ENCODE measurements at places on chromosomes 2 and 18.

DNA sequence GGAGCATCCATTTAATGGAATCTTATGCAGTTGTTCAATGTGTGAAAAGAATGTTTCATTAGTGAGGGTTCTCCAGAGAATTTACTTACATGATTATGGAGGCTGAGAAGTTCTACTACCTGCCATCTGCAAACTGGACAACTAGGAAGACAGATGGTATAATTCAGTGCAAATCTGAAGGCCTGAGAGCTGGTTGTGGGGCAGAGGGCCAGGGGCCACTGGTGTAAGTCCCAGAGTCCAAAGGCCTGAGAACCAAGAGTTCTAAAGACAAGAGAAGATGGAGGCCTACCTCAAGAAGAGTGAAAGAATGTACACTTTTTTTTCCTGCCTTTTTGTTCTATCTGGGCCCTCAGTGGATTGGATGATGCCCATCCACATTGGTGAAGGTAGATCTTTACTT, 114.8 kb downstream of the DDX1 start:
- DNase-seq, result no peak

DNA sequence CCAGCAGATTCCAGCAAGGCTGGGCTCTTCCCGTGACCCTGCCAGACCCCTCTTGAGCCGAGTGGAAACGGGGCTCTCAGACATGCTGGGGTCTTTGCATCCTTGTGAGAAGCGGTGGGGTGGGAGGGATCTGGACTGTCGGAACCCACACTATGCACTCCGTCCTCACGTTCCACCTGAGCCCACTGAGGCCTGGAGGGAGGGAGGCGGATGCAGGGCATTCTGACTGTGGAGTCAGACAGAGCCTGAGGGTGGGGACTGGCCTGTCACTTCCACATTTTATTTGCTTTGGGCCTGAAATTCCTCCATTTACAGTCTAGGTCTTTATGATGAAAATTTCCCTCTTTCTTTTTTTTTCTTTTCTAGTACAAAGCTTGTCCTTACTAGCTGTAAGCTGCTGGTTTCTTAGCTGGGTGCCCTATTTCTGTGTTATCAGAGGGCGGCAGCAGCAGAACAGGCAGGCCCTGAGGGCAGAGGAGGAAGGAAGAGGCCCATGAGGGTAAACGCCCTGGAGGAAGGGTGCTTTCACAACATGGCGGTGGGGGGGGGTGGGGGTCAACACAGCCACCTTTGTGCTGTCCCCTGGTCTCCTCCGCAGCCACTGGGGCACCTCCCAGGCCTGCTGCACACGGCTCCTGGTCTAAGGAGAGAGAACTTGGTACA, 373.5 kb upstream of the MYT1L start:
- DNase-seq, result no peak

GRCh38 chr18:32840962-32841361, 68.1 kb upstream of the KLHL14 start:
- no peak for DNase-seq

DNA sequence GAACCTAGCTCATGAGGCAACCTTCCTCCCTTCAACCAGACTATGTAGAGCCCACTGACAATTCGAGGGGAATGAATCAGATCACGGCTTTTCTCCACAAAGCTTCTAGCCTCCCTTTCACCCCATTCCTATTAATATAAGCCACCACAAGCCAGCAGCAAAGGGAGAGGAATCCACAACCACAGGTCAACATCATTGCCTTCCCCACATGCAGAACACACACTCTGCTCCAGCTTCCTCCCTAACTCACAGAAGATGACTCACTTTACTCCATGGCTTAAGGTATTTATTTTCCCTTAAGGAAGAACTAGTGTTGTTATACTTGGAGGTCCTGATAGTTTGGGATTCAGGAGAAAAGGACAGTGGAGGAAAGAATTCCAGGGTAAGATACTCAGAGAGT, 272.2 kb downstream of the C1D start:
- DNase-seq, result no peak

DNA sequence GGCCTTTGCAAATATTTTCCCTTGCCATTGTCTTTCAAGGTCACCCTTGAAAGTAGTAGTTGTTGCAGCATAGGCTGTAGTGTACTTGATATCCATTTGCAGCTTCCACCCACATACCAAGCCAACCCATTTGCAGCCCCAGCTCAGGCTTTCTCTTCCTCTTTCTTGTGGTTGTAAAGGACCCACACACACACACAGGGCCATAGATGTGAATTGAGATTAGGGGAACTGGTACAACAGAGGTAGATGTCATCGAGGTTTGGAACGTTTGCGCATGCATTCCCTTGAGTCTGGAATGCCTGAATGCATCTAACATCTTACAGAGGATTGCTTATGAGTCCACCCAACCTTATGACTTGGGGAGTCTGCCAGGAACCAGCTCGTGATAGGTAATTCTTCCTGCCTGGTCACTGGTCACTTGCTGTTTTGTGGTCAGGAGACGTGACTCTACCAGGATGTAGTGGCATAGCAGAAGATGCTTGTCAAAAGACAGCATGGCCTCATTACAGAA, 91.9 kb downstream of the MRPS9 start:
- no peak for DNase-seq

DNA sequence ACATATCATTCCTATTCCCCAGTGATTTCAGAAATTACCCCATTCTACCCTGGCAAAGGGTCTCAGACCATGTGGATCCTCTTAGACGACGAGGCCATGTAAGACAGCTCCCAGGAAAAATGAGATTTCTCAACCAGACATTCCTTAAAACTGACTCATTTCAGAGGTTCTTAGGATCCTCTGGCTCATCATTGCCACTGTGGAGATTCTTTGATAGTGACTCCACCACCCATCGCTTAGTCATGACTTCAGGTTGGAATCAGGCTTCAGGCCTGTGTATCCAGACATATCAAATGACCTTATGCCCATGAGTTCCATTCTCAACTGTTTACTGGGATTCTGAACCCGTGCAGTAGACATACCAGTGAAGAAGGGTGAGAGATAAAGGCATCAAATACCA, 245.6 kb upstream of the TCF4 start:
- DNase-seq, result no peak

GRCh38 chr2:153770359-153770991, 101.2 kb upstream of the GALNT13 start:
- DNase-seq, result no peak

DNA sequence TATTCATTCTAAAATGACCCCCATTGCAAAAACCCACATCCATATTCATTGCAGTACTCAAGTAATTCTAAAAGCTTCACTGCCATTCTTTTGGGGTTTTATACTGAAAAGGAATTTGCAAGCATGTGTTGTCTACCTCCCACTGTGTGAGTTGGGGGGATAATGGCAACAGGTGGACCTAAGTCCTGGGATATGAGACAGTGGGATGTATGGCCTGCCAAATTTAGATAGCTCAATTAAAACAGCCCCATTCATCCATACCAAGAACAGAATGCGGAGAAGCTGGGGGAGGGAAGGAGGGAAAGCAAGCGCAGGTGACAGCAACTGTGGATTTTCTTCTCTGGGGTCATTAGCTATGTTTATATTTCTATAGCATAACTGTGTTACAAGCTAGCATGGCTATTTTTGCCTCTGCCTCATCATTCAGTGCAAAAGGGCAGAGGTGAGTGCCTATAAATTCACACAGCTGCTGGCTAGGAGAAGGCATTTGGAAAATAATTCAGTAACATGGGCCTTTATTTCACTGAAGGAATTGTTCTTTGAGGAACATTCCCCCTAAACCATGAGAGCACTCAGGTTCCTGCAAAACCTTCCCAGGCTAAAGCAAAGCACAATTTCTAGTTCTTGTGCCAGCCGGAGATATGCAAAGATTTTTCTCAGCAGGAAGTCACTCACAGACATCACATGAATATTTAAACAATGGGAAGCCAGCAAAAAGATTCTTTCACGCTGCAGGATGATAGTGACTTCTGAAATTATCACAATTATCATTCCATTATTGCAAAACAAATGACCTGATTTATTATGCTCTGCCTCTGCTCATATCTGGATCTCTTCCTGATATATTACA, 393.9 kb upstream of the ACVR2A start:
- DNase-seq, result no peak

GRCh38 chr18:41714872-41715271, 240.2 kb upstream of the PIK3C3 start:
- DNase-seq, result no peak

GRCh38 chr2:55966401-55967118, 43.0 kb upstream of the EFEMP1 start:
- no peak for DNase-seq

All from CD8-positive, alpha-beta T cell (primary cell).